Effector memory CD4-positive, alpha-beta T cell (primary cell): ENCODE measurements at places on chromosomes 3 and 15.

DNA sequence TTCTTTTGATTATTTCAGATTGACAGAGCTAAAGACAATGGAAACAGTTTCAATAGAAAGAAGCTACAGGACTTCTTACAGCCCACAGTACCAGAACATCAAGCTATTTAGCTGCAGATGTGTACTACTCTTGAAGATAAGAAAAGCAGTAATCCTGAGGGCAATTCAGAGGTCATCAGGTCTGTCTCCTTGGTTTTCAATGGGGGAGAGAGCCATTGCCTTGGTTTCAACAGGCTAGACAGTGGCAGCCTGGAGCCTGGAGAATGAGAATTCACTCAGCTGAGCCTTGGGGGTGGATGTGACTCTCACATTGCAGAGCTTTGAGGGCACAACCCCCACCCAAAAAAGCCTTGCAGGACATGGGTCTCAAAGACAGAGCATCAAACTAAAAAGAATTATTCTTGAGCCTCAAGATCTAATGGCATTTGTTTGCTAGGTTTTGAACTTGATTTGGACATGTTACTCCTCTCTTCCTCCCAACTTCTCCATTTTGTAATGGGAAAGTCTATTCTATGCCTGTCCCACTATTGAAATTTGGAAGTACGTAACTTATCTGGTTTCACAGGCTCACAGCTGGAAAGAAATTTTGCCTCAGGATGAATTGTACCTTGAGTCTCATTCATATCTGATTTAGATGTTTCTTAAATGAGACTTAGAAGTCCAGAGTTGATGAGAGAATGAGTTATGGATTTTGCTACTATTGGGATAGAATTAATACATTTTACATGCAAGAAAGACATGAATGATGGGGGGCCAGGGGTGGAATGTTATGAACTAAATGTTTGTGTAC lies 36.9 kb downstream of the PLSCR1 start:
- DNase-seq: no peak

- no peak for DNase-seq
These were observed 70.0 kb downstream of the ECT2 start for GRCh38 chr3:172820492-172820891.

- DNase-seq: no peak
These were observed 58.8 kb downstream of the SLCO2A1 start for GRCh38 chr3:133970916-133971315.

DNA sequence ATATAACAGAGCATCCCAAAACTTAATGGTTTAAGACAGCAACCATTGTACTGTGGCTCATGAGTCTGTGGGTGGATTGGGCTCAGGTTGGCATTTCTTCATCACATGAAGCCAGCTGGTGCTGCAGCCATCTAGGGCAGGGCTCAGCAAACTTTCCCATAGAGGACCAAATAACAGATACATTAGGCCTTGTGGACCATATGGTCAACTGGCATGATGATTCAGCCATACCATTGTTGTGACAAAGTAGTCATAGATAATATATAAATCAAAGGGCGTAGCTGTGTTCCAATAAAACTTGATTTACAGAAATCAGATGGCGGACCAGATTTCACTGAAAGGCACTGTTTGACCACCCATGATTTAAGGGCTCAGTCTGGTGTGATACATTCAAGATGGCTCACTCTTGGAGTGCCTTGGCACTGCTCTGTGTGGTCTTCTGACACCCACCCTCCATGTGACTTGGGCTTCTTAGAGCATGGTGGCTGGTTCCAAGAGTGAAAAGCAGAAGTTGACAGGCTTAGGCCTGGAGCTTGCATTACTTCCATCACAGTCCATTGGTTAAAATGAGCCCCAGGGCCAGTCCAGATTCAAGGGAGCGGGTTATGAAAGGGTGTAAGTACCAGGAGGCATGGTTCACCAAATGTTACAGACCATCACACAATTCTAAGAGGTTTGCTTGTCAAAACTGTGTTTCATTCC lies 40.8 kb upstream of the BHLHE40 start:
- DNase-seq: no peak

DNA sequence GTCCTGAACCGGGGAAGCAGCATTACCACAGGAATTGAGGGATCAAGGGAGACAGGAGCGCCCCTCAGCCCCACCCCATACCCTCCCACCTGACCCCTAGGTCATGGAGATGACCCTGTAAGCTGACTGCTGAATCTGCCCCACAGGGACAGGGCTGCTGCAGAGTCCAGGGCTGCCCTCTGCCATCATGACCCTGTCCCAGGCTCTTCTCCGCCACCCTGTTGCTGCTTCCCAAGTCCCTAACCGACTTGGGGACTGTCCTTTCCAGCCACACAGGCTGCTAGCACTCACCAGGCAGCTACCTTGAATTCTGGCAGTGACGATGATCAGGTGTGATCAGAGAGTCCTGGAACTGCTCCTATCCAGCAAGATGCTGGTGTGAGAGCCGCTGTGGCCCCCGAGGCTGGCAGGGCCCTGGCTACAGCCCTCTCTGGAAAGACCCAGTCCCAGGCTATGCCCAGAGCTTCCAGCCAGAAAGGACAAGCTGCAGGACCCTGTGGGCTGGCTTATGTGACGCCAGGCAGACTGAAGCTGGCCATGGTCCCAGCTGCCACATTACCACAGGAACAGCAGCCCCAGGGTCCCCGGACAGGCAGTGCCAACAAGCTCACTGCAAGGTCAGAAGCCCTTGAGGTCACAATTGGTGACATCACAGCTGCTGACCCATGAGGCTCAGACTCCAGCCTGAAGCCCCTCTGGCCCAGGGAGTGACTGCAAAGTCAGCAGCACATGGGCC lies at the start of gene C3orf22:
TSS of gene C3orf22 (minus strand) at position 597 of the 736 bp plus-strand sequence. CDS start 5,542 bp downstream, outside the sequence.
- no peak for DNase-seq

GRCh38 chr3:106035619-106036018 lies 166.8 kb upstream of the CBLB start:
- DNase-seq: no peak

DNA sequence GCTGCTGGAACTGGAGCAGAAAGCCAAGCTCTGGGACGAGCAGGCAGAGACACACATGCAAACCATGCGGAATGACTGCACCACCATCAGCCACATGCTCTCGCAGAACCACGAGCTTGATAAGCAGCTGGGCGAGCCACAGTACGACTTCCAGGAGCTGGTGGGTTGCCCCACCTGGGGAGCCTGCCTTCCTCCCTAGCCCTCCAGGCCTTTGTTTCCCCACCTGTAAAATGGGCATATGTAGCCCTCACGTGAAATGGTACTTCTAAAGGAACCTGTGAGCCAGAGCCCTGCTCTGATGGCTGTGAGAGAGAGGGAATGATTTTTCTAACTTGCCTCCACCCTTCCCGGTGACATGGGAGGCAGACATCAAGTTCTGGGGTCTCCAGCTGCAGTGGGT lies 44.6 kb upstream of the GOLGA6B start:
- no peak for DNase-seq
